GM12891 (cell line): ENCODE measurements at places on chromosomes 12 and 14.

GRCh38 chr12:40691913-40692764 is at the start of gene CNTN1:
TSS of gene CNTN1 (plus strand) at chr12:40692439.
- peak; percentile 28 for DNase-seq

- DNase-seq = no peak
Measured at GRCh38 chr14:65280653-65281052, 131.9 kb upstream of the FUT8 start.

GRCh38 chr14:20035449-20035848 is 389 bp downstream of the OR4K13 start:
- no peak for DNase-seq

GRCh38 chr14:63666335-63666734 is 24.7 kb upstream of the WDR89 start:
- DNase-seq = no peak

DNA sequence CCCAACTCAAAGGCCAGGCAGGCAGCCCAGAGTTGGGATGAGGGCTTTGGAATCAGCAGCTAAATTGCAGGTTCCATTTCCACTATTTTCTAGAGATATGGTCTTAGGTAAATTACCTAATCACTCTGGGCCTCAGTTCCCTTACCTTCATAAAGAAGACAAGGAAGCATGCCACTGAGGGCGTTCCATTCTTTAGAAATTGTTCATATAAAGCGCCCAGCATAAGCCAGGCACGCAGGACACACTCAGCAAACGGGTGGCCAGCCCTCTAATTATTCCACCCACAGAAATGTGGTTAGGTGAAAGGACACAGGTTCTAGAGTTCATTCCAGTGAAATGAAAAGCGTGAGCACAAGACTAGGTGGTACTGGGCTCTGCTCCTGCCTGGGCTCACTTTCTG is 87.9 kb upstream of the BCL11B start:
- no peak for DNase-seq

DNA sequence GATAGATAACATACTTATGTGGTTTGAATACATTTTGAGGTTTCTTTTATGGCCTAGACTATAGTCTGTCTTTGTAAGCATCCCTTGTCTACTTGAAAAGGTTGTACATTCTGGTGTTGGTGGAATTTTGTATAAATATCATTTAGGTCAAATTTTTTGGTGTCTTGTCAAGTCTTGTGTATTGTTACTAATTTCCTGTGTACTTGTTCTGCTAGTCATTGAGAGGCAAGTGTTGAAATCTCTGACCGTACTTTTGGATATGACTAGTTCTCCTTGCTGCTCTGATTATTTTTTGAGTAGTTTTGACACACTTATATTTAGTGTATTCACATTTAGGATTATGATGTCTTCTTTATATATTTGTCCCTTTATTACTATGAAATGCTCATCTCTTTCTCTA is 219.6 kb downstream of the CCDC91 start:
- DNase-seq = no peak

GRCh38 chr12:86777325-86777724 is 521.1 kb upstream of the MGAT4C start:
- DNase-seq = no peak

DNA sequence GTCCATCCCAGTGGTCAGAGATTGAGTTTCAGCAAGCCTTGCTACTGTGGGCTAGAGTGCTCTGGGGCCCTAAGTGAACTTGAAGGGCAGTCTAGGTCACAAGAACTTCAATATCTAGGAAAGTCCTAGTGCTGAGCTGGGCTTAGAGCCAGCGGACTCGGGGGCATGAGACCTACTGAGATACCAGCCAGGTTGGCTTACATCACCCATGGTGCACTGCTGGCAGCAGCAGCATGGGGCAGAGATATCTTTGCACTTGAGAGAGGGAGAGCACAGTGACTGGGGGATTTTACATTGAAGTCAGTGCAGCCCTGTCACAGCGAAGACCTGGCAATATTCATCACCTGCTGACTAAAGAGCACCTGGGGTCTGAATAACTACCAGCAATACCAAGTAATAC is 158.3 kb upstream of the PRKD1 start:
- no peak for DNase-seq

DNA sequence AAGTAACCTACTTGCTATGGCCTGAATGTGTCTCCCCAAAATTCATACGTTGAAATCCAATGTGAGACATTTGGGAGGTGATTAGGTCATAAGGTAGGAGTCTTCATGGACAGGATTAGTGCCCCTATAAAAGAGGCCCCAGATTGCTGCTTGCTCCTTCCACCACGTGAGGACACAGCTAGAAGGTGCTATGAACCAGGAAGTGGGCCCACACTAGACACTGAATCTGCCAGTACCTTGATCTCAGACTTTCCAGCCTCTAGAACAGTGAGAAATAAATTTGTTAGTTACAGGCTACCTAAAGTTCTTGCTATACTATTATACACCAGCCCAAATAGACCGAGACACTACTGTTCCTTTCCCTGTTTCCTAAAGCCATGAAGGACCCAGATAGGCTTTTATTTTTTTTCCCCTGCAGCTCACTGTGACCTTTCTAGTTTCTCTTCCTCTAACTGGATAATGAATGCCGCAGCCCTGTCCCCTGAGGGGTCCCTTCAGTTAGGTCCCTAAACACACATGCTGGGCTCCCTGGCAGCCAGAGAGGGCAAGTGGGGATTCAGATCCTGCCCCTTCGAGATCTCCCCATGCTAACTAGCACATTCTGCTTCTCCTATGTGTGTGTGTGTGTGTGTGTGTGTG is 19.3 kb downstream of the SLC25A3 start:
- DNase-seq = no peak

- no peak for DNase-seq
Measured at GRCh38 chr12:47214771-47215170, 135.0 kb upstream of the AMIGO2 start.

GRCh38 chr14:100275214-100275613 is 31.0 kb downstream of the SLC25A29 start:
- DNase-seq = no peak

GRCh38 chr12:18629916-18630315 is 107.9 kb downstream of the PLCZ1 start:
- DNase-seq = no peak
